ENCODE measurements at places on chromosomes 3 and 15.

GRCh38 chr3:119624002-119624720 lies 26.5 kb downstream of the PLA1A start:
- DNase-seq: no peak

DNA sequence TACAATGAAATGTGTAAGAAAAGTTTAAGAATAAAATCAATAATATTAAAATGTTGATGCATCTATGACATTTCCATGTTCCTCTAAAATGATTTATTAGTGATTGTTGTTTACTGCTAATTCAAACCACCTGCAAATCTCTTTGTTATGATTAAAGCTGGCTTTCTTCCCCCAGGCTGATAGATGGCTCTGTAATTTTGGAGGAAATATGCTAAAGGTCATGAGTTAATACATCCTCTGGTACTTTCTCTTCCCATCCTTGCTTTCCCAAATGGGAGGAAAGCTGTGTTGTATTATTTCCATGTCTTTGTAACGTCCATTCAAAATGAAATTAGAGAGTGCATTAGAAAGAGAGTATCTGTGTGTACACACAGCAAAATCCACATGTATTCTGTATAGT lies 139.5 kb upstream of the TMCO5A start:
- DNase-seq: no peak

DNA sequence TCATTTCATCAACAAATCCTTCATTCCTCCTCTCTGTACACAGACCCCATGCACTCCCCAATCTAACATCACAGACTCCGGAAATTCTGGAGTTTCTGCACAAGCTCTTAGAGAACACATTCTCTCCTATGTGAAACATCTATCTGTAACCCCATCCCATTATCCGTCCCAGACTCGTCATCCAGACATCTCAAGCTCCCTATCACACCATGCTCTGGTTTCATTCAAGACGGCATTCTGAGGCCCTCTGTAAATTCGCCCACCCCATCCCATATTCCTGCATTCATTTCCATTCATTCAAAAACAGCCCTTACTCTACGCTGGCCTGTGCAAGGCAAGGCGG lies 575 bp downstream of the LEO1 start:
- DNase-seq: no peak

- DNase-seq: no peak
These were observed 9.4 kb downstream of the NAA50 start for GRCh38 chr3:113736548-113737089.

DNA sequence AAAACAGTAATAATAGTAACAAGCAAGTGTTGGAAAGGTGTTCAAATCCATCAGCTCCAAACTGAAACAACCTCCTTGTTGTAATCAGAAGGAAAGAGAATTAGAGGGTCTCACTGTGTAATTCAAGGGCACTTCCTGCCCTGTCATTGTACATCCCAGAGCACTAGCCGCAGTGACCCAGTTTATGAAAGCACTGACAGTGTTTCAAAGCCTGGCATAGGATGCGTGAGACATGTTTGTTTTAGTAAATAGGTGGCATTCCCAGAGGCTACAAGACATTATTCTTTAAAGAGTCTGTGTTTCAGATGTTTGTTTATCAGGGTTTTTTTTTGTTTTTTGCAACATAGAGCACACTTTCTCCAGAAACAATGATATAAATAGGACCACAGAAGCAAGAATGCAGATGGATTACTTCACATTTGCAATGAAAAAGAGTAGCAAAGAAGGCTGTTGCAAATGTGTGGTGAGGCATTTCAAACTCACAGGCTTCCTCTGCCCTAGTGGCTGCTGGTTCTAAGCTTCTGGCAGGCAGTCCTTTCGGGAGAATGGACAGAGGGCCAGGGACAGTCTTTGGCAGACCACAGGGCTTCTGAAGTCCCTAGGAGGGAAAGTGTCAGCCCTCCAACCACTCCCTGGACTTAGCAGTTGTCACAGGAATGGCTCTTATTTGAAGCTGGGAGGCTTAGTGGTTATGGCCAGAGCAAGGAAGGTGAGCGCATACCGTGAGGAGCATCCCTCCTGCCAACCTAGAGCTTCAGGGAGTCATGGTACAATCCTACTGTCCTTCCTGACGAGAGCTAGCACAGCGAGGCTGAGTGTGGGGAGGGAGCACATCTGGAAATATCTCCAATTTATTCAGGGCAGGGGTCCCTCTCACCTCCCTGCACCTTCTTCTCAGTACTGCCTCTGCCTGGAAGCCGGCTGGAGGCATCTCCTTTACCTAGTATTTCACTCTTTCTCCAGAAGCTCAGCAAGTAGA lies 31.4 kb upstream of the TIPARP start:
- no peak for DNase-seq

- DNase-seq: no peak
These were observed 23.9 kb upstream of the MOBP start for GRCh38 chr3:39443530-39443929.

- no peak for DNase-seq
These were observed 666 bp downstream of the MAPKBP1 start for GRCh38 chr15:41774882-41775417.

- DNase-seq: peak; percentile 90
These were observed 25.9 kb downstream of the SMAD3 start for GRCh38 chr15:67091071-67091979.

GRCh38 chr3:181691901-181692300 lies 19.8 kb upstream of the SOX2 start:
- DNase-seq: no peak

DNA sequence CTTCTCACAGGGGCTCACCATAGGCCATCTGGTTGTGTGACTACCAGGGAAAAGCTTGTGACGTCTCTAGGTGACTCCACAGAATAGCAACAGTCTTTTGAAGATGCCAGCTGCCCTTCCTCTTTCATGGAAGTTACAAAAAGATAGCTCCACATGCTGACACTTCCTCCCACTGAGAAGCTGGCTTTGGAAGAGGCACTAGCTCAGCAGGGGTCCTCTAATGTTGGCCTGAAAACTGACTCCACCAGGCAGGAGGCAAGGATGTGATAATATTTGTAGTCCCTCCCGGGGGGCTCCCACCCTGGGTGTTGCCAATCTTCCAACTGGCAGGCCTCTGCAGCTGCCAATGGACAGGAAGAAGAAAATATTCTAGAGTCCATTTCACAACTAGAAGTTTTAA lies 343.5 kb downstream of the NEK10 start:
- DNase-seq: no peak

GRCh38 chr3:196650740-196651311 lies 11.3 kb downstream of the NRROS start:
- no peak for DNase-seq

GRCh38 chr3:126851934-126852333 lies 131.0 kb upstream of the PLXNA1 start:
- no peak for DNase-seq

DNA sequence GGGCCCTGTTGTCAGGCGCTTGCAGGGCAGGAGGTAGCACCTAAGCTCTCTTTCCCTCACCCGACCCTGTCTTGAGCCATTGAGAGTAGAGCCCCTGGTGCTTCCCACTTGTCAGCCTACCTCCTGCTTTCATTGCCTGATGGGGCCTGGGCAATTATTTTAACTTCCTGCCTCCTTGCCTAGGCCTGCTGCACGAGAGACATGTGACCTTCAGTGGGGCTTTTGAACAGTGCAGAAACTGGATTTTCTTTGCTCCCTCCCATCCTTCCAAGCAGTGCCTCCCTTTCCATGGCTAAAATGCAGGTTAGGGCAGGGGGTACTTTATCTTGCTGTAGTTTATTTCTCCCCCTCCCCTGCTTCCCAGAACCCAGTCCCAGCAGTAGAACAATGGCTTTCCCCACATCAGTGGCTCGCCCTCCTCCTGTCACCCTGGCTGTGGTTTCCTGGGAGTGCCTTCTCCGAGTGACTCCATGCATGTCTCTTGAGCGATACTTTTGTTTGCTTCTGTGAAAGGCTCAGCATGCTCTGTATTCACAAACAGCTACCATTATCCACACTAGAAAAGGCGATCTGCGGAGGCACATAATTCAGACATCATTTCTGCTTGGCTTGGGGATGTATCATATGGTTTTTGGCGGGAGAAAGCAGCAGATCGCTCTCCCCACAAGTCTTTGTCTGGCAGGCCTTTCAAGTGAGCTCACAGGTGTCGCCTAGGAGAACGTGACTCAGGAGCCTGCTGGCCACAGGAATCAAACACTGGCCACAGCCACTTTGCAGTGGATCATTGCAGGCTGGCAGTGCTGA lies 24.1 kb downstream of the PDIA5 start:
- DNase-seq: no peak

- DNase-seq: no peak
These were observed 29.0 kb downstream of the CPOX start for GRCh38 chr3:98564282-98565005.

GRCh38 chr3:135325726-135326235 lies 530.7 kb downstream of the EPHB1 start:
- no peak for DNase-seq

GRCh38 chr3:94024385-94024784 lies 4.0 kb downstream of the STX19 start:
- DNase-seq: no peak

DNA sequence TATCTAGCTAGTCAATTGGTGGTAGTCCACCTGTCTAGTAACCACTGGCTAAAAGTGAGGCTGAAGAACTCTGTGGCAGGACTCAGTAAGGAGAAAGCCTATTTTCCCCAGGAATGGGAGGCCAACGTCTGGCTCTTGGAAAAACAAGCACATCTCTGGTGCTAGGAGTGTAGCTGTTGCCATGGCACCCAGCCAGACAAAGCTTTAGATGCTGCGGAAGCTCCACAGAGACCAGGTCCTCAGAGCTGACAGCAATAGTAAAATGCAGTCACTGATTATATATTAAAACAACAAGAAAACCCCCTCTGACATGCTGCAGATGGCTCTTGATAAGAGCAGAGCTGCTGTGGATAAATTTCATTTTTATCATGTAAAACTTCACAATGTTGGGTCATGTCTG lies 124.9 kb upstream of the STRIT1 start:
- no peak for DNase-seq

DNA sequence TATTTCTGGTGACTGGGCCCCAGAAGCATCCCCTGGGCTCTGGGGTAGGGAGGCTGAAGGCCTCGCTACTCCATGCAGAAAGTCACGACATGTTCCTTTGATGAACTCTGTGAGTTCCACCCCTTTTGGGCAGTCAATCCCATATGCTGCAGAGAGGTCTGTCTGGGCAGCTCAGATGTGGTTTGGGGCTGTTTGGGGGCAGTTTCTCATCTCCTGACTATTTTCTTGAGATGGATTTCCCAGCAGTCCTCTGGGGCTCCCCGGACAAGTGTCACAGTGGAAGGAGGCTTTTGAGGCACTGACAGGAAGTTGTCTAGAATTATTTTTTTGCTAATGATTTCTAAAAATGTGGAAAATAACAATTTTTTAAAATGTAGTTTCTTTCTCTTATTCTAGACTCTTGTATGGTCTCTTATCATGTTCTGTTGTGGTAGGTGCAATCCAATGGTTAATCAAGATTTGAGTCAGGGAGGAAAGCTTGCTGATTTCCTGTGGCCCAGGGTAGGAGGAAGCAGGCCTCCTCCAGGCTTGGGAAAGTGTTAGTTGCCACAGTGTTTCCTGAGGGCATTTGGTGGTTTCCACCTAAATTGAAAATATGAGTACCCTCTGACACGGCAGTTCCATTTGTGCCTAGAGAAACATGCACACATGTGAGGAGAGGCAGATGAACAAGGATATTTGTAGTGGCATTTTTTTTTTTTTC lies 19.9 kb upstream of the TATDN2 start:
- DNase-seq: peak; percentile 73

GRCh38 chr3:148772361-148772760 lies 55.2 kb upstream of the CPB1 start:
- DNase-seq: no peak

- no peak for DNase-seq
These were observed 12.9 kb downstream of the MB21D2 start for GRCh38 chr3:192904632-192905289.

DNA sequence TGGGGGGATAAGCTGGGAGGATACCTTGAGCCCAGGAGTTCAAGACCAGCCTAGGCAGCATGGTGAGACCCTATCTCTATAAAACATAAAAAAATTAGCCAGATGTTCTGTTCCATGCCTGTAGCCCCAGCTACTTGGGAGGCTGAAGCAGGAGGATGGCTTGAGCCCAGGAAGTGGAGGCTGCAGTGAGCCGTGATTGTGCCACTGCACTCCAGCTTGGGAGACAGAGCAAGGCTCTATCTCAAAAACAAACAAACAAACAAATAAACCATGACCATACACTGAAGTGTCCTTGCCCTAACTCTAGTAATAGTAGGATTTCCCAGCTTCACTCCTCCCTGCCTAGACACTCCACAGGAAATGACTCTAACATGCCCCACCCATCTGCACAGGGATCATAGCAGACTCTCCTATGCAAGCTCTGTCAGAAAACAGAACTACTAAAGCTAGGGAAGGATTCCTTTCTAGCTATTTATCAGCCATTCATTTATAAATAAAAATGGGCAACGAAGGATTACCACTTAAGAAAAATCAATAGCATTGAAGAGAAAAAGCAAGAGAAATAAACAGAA lies 4.6 kb downstream of the ERICH6 start:
- DNase-seq: no peak

DNA sequence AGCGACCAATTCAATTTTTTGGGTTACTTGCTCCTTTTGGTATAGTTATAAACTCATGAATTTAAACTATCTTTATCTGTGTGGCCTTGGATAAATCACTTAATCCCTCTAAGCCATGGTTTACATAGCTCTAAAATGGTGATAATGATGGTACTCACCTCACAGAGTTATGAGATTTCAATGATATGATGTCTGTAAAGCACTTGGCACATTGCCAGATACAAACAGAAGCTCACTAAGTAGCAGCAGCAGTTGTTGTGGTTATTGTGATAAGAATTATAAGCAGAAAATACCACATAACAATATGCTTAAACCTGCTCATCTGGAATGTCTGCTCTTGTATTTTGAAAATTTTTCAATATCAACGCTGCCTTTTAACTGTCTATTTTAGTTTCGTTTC lies 185.1 kb upstream of the SNTN start:
- no peak for DNase-seq

- peak; percentile 77 for DNase-seq
These were observed at the start of gene DAPK2 for GRCh38 chr15:64046421-64047153. DAPK2 (minus strand) TSS chr15:64046485; CDS start chr15:64040261, 6,224 bp downstream.

DNA sequence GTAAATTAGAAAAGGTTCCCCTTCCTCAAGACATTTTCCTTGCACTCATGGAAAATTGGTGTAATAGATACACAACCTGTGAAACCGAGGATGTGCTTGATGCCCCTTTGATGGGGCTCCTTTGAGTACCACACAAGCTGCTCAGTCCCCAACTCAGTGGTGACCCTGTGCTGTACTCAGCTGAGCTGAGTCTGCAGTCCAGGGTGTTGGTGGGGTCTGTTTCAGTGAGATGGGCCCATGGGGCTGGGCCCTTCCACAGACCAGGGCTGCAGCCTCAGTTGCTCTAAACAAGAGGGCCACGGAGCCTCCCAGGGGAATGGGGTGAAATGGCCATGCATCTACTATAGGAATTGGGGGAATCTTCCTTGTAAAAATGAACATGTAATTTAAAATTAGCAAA lies 39.3 kb downstream of the KY start:
- no peak for DNase-seq

- DNase-seq: no peak
These were observed 414.7 kb upstream of the NAALADL2 start for GRCh38 chr3:174444391-174444790.

DNA sequence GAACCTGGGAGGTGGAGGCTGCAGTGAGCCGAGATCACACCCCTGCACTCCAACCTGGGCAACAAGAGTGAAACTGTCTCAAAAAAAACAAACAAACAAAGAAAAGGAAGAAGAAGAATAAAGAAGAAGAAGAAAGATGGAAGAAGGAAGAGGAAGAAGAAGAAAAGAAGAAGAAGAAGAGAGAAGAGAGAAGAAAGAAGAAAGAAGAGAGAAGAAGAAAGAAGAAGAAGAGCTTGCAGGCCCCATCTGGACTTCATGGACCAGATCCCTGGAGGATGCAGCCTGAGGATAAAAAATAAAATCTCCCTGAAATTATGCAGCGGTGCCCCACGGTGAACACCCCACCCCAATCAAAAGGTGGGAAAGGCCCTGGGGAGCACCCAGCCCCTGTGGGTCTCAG lies 8.8 kb upstream of the MESP1 start:
- DNase-seq: no peak
